ENCODE measurements at places on chromosomes 13 and 19.

GRCh38 chr13:93086329-93086728 lies 140.3 kb upstream of the GPC6 start:
- DNase-seq = no peak

DNA sequence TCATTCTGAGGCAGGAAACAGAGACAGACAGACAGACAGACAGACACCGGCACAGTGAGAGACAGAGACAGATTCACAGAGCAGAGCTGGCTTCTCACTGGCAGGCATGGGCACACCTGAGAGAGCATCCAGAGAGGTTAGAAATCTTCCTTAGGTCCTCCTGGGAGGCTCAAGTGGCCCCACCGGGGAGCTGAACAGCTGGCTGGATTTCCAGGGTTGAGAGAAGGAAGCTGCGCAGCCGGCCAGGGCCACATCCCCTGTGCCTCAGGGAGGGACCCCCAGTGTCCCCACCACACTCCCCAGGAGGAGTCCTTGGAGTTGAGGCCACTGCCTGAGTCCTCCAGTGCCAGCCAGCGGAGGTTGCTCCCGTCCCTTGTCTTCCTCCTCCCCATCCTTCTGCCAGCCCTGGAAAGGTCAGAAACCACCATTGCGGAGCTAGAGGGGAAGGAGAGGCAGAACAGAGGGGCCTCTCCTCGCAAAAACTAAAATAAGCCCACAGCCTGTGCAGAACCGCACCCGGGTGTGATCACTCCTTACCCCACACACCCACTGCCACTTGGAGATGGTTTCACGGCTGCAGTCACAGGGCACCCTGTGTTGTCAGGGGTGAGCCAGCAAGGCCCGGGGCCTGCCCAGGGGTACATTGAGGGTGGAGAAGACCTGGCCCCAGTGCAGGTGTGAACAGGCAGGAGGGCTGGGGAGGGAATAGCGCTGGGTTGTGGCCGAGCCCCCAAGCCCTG lies 4.2 kb downstream of the FFAR3 start:
- DNase-seq = no peak

GRCh38 chr13:40637643-40638042 lies 28.8 kb downstream of the FOXO1 start:
- no peak for DNase-seq

- DNase-seq = no peak
Measured at GRCh38 chr19:35987571-35987896, 7.5 kb upstream of the SDHAF1 start.

GRCh38 chr13:31145417-31145816 lies 16.3 kb downstream of the HSPH1 start:
- DNase-seq = no peak
